Stimulated activated effector memory CD8-positive, alpha-beta T cell treated with anti-CD3 and anti-CD28 coated beads, Interleukin-12 subunit alpha, Interleukin-12 subunit beta, amount 100 ng/mL, for 72 hours (primary cell): ENCODE measurements at places on chromosomes 1 and 21.

- no peak for DNase-seq
Observed at GRCh38 chr1:236744533-236744932, 50.6 kb upstream of the MTR start.

DNA sequence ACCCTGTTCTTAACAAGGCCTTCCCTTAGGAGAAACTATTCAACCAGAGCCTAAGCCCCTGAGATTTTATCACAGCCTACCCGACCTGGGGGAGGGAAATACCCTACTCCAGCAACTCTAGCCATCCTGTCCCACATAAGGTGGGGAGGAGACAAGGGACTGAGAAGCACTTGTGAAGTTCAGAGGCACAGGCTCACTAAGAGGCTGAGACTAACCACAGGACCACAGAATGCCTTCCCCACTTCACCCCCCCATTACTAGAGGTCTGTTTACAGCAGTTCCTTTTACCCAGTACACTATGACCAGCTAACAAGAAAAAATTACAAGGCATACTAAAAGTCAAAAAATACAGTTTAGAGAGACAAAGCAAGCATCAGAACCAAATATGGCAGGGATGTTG lies 86.8 kb downstream of the TEX35 start:
- DNase-seq, result no peak

GRCh38 chr1:172308142-172308541 lies 112.3 kb upstream of the C1orf105 start:
- no peak for DNase-seq

GRCh38 chr1:92882819-92883218 lies 51.0 kb downstream of the RPL5 start:
- no peak for DNase-seq

- no peak for DNase-seq
Observed at GRCh38 chr1:45385302-45385701, 45.1 kb upstream of the MUTYH start.

GRCh38 chr1:232553809-232554208 lies 76.1 kb downstream of the SIPA1L2 start:
- DNase-seq, result no peak

GRCh38 chr1:110645211-110645610 lies 29.5 kb downstream of the KCNA3 start:
- no peak for DNase-seq

DNA sequence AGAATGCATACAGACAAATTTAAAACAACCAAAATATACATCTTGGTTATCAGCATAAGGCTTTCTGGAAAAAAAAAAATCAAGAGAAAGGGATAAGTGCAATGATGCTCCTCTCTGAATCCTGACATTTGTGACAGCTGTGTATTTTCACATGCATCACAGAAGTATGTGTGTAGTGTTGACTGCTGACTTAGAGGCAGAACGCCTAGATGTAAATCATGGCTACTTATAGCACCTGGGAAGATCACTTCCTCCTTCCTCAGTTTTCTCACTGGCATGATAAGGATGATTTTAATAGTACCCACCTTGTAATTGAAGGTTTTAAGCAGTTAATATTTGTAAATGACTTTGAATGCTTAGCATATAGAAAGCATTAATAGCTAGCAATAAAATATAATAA lies 112.5 kb downstream of the MRPL39 start:
- DNase-seq, result no peak

- DNase-seq, result no peak
Observed at GRCh38 chr1:152517237-152517811, 3.0 kb downstream of the CRCT1 start.

- no peak for DNase-seq
Observed at GRCh38 chr1:244370060-244370637, 81.6 kb downstream of the ADSS2 start.

- DNase-seq, result no peak
Observed at GRCh38 chr1:229183588-229183987, 87.3 kb upstream of the RAB4A start.

DNA sequence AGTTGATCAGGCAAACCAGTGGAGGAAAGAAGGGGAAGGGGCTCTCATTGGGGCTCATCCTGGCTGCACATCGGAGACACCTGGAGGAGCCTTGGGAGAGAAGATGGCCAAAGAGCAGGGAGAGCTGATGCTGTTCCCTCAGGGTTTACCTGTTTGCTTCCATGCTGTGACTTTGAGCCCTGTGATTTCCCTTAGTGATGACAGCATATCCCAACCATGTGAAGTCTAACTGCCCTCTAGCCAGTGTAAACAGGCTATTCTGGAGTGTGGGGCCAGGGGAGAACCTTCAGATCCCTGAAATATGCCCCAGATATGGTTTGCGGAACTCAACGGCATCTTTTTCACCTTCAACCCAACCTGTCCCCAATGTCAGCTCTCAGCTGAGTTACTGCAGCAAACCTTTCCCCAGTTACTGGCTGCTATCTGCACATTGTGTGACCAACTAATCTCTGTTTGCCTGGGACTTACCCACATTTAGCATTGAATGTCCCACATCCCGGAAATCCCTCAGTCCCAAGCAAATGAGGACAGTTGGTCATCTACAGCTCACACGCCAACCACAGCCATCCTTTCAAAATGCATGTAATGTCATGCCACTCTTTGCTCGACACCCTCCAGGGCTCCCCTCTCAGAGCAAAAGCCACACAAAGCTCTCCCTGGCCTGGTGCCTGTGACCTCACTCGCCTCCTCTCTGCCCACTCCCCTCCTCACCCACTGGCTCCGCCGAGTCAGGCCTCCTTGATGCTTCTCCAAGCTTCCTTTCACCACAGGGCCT lies 242.3 kb downstream of the KCNJ6 start:
- no peak for DNase-seq

- DNase-seq, result no peak
Observed at GRCh38 chr1:205249651-205250050, 21.9 kb downstream of the TMCC2 start.

DNA sequence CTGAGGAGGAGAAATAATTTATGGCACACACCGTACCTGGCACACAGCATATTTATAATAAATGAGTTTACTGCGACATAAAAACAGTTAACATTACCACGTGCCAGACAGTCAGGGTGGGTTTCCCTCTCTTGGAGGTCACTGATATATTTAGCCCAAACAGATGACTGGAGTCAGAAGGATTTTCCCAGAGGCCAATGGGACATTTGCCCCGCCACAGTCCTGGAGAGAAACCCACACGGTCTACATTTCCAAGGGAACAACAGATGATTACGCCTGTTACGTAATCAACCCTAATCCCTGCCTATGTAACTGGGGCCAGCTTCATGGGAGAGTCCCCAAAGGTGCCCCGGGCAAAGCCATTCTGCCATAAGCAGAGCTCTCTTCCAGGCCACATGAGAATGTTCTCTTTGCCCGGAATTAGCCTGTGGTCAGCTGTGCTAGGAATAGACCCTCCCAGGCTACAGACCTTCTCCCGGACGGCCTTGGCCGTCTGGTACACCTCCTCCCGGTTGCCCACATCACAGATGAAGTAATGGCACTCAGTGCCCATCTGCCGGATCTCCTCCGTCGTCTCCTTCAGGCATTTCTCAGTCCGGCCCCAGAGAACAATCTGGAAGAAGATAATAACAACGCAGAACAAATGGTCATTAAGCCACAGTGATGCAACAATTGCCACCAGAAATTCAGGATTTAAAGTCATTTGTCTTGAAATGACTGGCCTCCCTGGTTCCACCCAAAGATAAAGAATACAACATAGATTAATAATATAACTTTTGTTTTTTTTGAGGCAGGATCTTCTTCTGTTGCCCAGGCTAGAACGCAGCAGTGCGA lies 37.7 kb downstream of the DHRS3 start:
- DNase-seq, result no peak

GRCh38 chr1:75125161-75125726 lies 8.9 kb upstream of the LHX8 start:
- no peak for DNase-seq

DNA sequence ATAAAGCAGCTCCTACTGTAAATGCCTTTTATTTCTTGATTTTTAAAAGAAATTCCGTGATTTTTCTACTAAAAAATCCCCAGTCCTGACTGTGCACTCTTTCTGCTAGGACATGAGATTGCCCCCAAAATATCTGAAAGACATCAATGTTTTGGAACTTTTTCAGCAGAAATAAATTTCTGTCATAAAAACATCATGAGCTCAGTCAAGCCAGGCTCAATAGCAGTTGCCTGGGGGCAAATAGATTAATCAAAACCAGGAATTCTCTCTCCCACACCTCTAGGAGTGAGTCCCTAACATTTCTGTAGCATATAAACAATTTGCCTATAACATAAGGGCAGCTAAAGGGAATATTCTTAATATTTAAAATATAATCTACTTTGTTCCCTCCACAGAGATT lies 654.1 kb downstream of the PTPRC start:
- DNase-seq, result no peak

DNA sequence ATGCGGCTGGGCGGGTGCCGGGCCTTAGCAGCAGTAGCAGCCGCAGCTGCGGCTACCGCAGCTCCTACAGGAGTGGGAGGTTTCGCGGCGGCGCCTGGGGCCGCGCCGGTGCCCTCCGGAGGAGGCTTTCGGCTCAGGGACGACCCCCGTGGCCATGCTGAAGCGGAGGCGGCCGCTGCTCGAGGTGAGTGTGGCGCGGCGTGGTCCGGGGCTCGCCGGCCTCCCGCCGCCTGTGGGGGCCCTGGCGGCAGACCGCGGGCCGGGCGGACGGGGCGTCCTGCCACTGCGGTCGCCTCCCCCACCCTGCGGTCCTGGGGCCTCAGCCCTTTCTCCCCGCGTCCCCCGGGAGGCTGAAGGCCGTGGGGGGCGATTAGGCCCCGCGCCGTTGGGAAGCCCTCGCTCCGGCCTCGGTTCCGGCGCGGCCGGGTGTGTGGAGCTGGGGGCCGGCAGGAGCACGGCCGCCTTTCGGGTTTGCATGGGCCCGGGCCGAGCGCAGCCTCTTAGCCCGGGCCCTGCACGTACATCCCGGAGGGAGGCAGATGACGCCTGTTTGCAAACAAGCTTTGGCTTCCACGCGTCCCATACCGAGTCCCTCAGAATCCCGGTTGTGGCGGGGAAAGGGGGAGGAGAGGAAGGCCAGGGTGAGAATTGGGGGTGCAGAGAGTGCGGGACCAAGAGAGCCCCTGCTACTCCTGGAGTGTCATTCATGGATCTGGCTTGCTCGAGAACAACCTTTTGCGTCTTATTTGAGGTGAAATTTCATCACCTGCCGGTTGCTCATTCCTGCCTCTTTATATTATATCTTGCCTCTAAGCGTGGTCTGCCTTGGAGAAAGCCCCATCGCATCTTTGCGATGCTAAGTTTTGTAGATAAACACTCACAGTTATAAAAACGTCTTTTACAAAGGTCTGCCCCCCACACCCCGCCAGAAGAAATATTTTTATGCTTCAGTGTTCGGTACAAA lies 613 bp downstream of the ZFYVE9 start:
- DNase-seq, result peak; percentile 73

GRCh38 chr1:39566441-39567137 lies 10.0 kb downstream of the PABPC4 start:
- DNase-seq, result no peak

DNA sequence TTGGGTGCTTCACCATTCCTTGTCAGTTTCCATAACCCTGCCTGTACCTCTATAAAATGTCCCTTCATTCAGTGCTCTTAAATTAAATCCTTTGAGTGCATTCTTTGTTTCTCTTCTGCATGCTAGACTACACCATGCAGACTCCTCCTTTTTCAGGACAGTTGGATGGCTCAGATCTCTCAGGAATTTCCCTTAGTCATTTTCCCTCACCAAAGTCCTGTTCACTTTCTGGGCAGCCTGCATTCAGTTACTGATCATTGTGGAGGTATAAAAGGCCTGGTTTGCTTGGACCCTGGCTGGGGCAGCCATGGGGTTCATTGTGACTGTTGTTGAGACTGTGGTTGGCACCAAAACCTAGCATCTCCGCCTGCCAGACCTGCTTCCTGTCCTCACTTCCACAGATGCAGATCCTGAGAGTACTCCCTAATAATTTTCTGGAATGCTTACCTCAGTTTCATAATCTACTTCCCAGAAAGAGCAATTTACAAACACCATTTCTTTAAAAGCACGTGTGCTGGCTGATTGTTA lies 88.4 kb downstream of the PDE4B start:
- no peak for DNase-seq

DNA sequence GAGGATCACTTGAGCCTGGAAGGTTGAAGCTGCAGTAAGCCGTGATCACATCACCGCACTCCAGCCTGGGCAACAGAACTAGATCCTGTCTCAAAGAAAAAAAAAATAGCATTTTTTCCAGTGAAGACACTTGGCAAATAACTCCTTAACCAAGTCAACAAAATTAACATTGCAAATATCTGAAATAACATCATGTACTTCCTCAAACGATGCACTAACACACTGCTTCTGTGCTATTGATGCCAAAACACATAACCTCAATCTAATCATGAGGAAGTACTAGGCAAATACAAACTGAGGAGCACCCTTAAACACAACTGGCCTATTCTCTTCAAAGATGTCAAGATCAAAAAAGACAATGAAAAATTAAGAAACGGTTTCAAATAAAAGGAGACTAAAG lies 32.3 kb downstream of the PABPC4 start:
- DNase-seq, result no peak

DNA sequence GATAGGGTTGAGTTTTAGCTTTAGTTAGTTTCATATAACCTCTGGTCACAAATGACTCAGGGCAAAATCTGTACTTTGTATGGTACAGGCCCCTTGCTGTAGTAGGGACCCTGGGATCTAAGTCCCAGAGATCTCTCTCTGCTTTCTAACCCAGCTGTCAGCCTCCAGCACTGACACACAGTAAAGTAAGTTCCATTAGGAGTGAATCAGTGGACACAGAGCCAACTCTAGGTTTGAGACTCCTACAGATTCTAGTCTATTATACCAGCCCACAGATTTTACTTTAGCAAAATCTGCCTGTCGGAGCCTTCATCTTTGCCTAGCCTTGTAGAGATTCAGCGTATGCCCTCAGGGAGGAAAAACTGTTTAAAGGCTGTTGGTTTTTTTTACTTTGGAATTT lies 52.5 kb downstream of the ANGPTL1 start:
- no peak for DNase-seq

DNA sequence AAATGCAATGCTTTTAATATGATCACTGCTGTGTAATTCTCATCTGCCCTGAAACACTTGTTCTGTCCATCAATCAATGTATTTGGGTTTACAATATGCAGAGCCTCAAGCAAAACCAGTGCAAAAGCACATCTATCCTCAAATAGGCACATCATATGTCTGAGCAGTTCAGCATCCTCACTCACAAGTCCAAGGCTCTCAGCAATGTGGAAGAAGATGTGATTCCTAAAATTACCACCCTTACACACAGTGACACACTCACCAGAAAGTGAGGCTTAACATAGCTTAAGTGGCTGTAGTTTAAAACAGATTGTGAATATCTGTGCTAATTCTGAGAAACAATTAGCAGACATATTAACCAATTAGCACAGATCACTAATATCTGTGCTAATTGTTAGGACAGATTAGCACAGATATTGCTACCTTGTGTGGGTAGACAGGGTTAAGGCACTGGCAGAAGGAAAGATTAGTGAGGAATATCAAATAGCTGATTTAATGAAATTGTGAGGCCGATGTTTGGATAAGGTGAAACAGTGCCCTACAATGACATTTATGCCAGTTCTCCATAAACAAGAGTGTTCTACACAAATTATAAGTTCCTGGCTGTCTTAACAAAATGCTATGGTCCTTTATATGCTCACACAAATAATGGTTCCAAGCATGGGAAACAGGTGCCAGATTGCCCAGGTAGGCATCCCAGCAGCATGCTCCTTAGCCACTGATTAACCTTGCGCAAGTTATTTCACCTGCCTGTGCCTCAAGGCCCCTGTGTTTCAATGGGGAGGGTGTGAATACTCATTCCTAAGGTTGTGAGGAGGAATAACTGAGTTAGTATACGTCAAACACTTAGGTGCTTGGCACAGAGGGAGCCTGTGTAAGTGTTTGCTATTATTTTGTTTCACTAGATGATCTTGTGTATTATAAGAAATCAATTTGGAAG lies 41.7 kb downstream of the MRPL39 start:
- no peak for DNase-seq
